ENCODE measurements at places on chromosomes 12 and 14. TPM values are rescaled to one million over a fixed set of nuclear protein-coding genes. Genes with fewer than 3 reads are reported as not detected.

GRCh38 chr12:65325183-65325582 lies 46.7 kb downstream of the MSRB3 start:
- peaks cover 10% of the 10 kb centered on the region for H3K36me3 ChIP-seq
- H3K27me3 ChIP-seq: no peaks in the 10 kb centered on the region
- peaks cover 30% of the 10 kb centered on the region for H3K4me1 ChIP-seq
- H3K4me3 ChIP-seq: no peak overlapping the region

DNA sequence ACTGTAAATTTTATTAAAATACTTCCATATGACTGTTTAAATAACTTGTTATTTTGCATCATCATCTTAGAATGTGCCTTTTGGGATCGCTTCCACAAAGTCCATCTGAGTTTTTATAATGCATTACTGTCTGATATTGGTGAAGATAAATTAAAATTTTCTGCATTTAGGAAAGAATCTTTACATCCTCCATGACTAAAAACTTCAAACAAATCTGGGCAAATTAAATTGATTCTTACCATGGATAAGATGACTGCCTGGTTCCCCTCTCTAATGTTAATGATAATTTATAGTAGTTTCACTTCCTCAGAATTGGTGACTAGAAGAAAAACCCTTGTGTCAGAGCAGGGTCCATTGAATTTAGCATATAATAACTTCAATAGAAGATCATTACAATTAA lies 94.7 kb upstream of the SLC38A4 start:
- H3K36me3 ChIP-seq: no peaks in the 10 kb centered on the region
- H3K27ac ChIP-seq: no peak overlapping the region
- no peak overlapping the region for H3K4me3 ChIP-seq
- H3K4me1 ChIP-seq: no peaks in the 10 kb centered on the region
- no peaks in the 10 kb centered on the region for H3K27me3 ChIP-seq

DNA sequence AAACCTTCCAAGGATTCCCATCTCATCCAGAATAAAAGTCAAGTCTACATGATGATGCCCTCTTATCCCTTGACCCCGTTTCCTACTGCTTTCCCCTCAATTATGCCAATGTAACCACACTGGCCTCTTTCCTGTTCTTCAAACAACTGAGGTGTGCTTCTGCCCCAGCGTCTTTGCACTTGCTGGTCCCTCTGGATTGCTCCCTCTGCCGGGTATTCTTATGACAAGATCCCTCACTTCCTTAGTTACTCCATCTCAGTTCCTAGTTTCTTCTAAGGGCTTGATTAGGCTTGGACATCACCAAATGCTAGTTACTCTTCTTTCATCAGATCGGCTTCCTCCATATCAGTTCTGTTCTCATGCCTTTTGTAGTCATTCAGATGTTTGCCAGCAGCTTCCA lies 32.7 kb upstream of the PELI2 start:
- no peak overlapping the region for H3K27ac ChIP-seq
- no peaks in the 10 kb centered on the region for H3K36me3 ChIP-seq
- H3K27me3 ChIP-seq: no peaks in the 10 kb centered on the region
- DNase-seq: no peak

GRCh38 chr14:60317609-60318008 lies 68.6 kb downstream of the PPM1A start:
- no peak for DNase-seq
- no peak overlapping the region for H3K27ac ChIP-seq
- H3K27me3 ChIP-seq: no peaks in the 10 kb centered on the region
- H3K4me3 ChIP-seq: no peak overlapping the region
- no peaks in the 10 kb centered on the region for H3K36me3 ChIP-seq

GRCh38 chr14:23556700-23557440 lies 799 bp downstream of the THTPA start:
- no peak for DNase-seq
- peak overlapping the region; percentile 93 for H3K27ac ChIP-seq

DNA sequence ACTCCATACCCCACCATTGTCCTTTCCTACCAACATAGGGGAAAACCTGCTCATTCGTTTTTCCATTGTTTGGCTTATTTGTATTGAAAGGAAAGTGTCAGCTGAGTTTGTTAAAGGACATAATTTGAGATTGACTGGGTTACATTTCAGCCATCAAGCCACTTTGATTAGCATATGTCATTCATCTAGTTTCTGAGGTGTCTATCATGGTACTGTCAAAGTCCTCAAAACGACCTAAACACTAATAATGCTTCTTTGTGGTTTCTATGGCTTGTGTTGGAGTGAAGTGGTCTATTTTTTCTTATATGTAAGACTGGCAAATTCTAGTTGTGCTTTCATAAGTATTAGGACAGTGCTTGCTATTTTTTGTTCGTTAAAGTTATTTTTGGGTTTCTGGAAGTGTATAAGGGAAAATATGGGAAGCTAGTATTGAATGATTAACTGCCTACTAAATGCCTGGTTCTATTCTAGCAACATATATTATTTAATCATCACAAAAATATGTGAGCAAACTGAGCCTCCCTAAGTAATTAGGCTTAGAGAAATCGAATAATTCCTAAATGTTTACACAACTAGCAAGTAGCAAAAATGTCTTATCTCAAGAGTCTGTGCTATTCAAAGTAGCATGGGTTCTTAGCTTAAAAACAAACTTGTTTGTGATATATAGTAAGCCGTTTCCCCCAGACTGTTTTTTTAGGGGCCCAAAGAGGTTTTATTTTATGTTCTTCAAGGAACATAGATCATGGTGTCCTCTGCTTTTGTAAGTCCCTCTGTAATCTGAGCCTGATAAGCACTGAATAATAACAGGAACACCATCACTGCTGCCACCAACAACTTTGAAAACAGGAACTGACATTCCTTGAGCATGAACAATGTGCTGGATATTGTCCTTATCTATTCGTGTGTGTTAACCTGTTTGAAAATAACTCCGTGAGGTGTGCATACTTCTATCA lies 67.1 kb downstream of the DERA start:
- peak overlapping the region; percentile 61 for H3K27ac ChIP-seq
- peaks cover 27% of the 10 kb centered on the region for H3K4me1 ChIP-seq
- H3K36me3 ChIP-seq: peaks cover 4% of the 10 kb centered on the region

- H3K27ac ChIP-seq: no peak overlapping the region
- H3K27me3 ChIP-seq: no peaks in the 10 kb centered on the region
- H3K4me3 ChIP-seq: no peak overlapping the region
- H3K4me1 ChIP-seq: no peaks in the 10 kb centered on the region
- DNase-seq: no peak
- H3K36me3 ChIP-seq: no peaks in the 10 kb centered on the region
Observed at GRCh38 chr14:89521988-89522387, 105.0 kb upstream of the FOXN3 start.

DNA sequence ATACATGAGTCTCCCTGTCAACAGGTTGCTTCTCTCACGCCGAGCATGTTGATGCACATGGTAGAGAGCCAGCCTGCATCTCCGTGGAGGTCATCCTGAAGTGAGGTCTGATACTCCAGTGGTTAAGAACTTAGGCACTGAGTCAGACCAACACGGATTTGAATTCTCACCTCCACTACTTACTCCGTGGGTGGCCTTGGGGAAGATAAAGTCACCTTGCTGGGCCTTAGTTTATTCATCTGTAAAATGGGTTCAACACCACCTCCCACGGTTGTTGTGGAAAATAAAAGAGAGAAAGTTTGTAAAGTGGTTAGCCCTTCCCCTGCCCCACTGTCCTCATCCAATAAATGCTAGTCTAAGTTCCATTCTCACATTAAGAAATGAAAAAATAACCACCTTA lies 408.9 kb downstream of the MED13L start:
- H3K36me3 ChIP-seq: no peaks in the 10 kb centered on the region
- no peak overlapping the region for H3K4me3 ChIP-seq
- no peaks in the 10 kb centered on the region for H3K27me3 ChIP-seq
- no peaks in the 10 kb centered on the region for H3K4me1 ChIP-seq
- DNase-seq: no peak

GRCh38 chr14:105853907-105854599 lies 327.7 kb downstream of the TMEM121 start:
- no peak overlapping the region for H3K27ac ChIP-seq
- no peaks in the 10 kb centered on the region for H3K27me3 ChIP-seq
- no peak overlapping the region for H3K4me3 ChIP-seq
- H3K4me1 ChIP-seq: no peaks in the 10 kb centered on the region
- no peaks in the 10 kb centered on the region for H3K36me3 ChIP-seq

Gene PIWIL1
- total RNA-seq: under 0.01 TPM

DNA sequence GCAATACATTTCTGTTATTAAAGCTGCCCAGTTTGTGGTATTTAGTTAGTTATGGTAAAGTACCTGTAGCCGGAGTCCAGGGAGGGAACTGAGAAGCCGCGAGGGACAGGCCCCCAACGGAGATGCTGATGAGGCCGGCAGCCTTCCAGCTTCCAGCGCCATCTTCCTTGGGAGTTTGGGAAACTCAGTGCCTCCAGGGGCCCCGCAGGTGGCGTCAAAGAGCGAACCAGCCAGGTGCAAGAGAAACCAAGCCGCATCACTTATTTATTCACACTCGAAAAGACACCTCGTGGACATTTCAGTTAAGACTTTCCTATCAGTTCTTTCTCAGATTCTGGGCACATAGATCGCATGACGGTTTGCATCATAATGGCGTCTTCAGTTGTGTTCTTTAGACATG lies 216.6 kb downstream of the GLT1D1 start:
- H3K27ac ChIP-seq: no peak overlapping the region
- no peak for DNase-seq
- no peaks in the 10 kb centered on the region for H3K4me1 ChIP-seq
- no peak overlapping the region for H3K4me3 ChIP-seq

Gene IL23A
- not detected for total RNA-seq

GRCh38 chr12:1888923-1889322 lies 29.5 kb downstream of the CACNA2D4 start:
- H3K36me3 ChIP-seq: no peaks in the 10 kb centered on the region
- no peak overlapping the region for H3K27ac ChIP-seq
- no peaks in the 10 kb centered on the region for H3K4me1 ChIP-seq
- H3K27me3 ChIP-seq: no peaks in the 10 kb centered on the region
- no peak overlapping the region for H3K4me3 ChIP-seq

Gene PLXNC1
- 12.3 TPM for total RNA-seq

Gene FAM186B
- 0.17 TPM for total RNA-seq

- DNase-seq: no peak
- H3K36me3 ChIP-seq: no peaks in the 10 kb centered on the region
Observed at GRCh38 chr14:48553443-48553842, 878.0 kb upstream of the MDGA2 start.

DNA sequence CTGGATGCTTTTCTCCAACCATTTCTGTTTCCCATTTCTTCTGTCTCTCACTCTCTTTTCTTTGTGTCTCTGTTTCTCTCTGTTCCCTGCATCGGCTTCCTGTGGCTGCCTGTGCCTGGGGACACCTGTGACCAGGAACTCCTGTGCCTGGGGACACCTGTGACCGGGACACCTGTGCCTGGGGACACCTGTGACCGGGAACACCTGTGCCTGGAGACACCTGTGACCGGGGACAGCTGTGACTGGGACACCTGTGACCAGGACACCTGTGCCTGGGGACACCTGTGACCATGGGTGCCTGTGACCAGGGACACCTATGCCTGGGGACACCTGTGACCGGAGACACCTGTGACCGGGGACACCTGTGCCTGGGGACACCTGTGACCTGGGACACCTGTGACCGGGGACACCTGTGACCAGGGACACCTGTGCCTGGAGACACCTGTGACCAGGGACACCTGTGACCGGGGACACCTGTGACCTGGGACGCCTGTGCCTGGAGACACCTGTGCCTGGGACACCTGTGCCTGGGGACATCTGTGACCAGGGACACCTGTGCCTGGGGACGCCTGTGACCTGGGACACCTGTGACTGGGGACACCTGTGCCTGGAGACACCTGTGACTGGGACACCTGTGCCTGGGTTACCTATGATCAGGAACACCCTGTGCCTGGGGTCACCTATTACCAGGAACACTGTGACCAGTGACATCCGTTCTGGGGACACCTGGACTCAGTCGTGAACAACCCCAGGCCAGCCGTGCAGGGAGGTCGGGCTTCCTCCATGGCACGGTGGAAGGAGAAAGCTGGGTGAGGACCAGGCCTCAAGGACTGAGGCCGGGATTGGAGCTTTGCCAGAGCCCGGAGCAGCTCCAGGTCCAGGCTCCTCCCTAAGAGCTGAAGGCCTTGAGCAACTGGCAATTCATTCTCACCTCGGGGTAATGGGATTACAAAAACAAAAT lies 23.4 kb upstream of the FBRSL1 start:
- no peak overlapping the region for H3K4me3 ChIP-seq
- DNase-seq: no peak
- H3K27me3 ChIP-seq: peaks cover 6% of the 10 kb centered on the region
- no peaks in the 10 kb centered on the region for H3K4me1 ChIP-seq

- no peaks in the 10 kb centered on the region for H3K4me1 ChIP-seq
- H3K36me3 ChIP-seq: no peaks in the 10 kb centered on the region
- no peak overlapping the region for H3K27ac ChIP-seq
- H3K27me3 ChIP-seq: no peaks in the 10 kb centered on the region
Observed at GRCh38 chr12:31205054-31205453, 120.9 kb downstream of the SINHCAF start.

- H3K27me3 ChIP-seq: no peaks in the 10 kb centered on the region
- DNase-seq: no peak
- no peak overlapping the region for H3K4me3 ChIP-seq
Observed at GRCh38 chr12:72288911-72289310, 16.7 kb downstream of the TRHDE start.

- peaks cover 33% of the 10 kb centered on the region for H3K36me3 ChIP-seq
- no peak for DNase-seq
- peak overlapping the region; percentile 87 for H3K27ac ChIP-seq
- peak overlapping the region; percentile 84 for H3K4me3 ChIP-seq
Observed at GRCh38 chr14:21384494-21384851, 654 bp upstream of the SUPT16H start.

- H3K4me1 ChIP-seq: no peaks in the 10 kb centered on the region
- H3K27me3 ChIP-seq: no peaks in the 10 kb centered on the region
- H3K4me3 ChIP-seq: no peak overlapping the region
- no peaks in the 10 kb centered on the region for H3K36me3 ChIP-seq
- H3K27ac ChIP-seq: no peak overlapping the region
Observed at GRCh38 chr12:25655702-25656101, 102.6 kb upstream of the LMNTD1 start.

Gene TSPAN8
- total RNA-seq: 1.1 TPM

- no peaks in the 10 kb centered on the region for H3K36me3 ChIP-seq
- H3K27ac ChIP-seq: no peak overlapping the region
- peaks cover 27% of the 10 kb centered on the region for H3K27me3 ChIP-seq
Observed at GRCh38 chr14:99245564-99246511, 26.2 kb downstream of the BCL11B start.

DNA sequence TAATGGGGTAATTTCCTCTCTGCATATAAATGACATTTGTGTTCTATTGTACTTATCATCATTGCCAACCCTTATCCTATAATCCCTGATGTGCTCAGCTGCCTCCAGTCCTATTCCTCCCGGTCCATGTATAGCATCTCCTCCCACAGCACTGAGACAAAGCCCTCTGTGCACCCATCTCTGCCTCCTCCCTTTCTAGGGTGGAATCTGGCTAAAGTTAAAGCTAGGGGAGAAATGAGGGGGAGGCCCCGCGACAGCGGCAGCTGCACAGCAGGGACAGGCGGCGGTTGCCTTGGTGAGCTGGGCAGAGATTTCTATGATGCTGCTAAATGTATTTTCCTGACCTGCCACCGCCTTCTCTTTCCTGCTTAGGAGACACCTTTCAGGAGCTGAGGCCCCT lies 12.8 kb upstream of the ZDHHC22 start:
- H3K4me3 ChIP-seq: no peak overlapping the region
- no peaks in the 10 kb centered on the region for H3K27me3 ChIP-seq
- DNase-seq: no peak
- H3K4me1 ChIP-seq: peaks cover 15% of the 10 kb centered on the region
- no peaks in the 10 kb centered on the region for H3K36me3 ChIP-seq

All from esophagus muscularis mucosa (tissue), 4 donors.